Glutamatergic neuron (in vitro differentiated cells): ENCODE measurements at places on chromosomes 1 and 21. TPM values are rescaled to one million over a fixed set of nuclear protein-coding genes. Genes with fewer than 3 reads are reported as not detected.

- H3K4me1 ChIP-seq: peaks cover 3% of the 10 kb centered on the region
- H3K4me3 ChIP-seq: no peak overlapping the region
- DNase-seq: no peak
- peaks cover 1% of the 10 kb centered on the region for H3K36me3 ChIP-seq
These were observed 53.6 kb downstream of the POFUT2 start for GRCh38 chr21:45234127-45234526.

DNA sequence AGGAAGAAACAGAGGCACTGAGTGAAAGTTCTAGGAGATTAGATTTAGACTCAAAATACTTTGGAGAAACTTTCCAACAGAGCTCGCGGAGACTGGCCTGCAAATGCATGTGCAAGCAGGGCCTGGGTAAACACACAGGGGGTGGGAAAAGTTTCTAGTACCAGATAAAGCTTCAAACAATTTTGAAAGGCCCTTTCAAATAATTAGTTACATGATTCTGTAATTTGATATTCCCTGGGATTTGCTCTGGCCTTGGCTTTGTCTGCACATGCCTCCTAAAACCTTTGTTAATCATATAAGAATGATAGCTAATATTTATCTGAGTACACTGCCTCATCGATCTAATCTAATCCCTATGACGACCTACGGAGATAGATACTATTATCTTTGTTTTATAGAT, 31.3 kb downstream of the VTCN1 start:
- peaks cover 7% of the 10 kb centered on the region for H3K4me1 ChIP-seq
- H3K36me3 ChIP-seq: no peaks in the 10 kb centered on the region
- DNase-seq: no peak

DNA sequence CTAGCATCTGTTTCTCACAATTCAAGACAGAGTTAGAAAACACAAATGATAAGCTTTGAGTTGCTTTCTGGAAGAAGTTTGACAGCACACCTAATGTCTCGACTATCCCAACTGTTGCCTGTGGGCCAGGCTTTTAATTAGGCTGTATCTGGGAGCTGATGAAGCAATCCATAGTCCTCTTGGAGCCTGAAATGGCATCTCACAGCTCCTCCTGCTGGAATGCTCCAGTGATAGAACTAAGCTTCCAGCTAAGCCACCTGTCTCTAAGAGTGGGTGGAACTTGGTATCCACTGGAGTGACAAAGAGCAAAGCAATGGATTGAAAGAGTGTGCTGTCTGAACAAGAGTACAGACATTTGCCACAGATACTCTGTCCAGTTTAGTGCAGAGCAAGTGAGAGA, 605.3 kb upstream of the NR5A2 start:
- no peak for DNase-seq
- no peak overlapping the region for H3K27ac ChIP-seq
- H3K4me3 ChIP-seq: no peak overlapping the region
- H3K27me3 ChIP-seq: no peaks in the 10 kb centered on the region
- H3K36me3 ChIP-seq: no peaks in the 10 kb centered on the region

DNA sequence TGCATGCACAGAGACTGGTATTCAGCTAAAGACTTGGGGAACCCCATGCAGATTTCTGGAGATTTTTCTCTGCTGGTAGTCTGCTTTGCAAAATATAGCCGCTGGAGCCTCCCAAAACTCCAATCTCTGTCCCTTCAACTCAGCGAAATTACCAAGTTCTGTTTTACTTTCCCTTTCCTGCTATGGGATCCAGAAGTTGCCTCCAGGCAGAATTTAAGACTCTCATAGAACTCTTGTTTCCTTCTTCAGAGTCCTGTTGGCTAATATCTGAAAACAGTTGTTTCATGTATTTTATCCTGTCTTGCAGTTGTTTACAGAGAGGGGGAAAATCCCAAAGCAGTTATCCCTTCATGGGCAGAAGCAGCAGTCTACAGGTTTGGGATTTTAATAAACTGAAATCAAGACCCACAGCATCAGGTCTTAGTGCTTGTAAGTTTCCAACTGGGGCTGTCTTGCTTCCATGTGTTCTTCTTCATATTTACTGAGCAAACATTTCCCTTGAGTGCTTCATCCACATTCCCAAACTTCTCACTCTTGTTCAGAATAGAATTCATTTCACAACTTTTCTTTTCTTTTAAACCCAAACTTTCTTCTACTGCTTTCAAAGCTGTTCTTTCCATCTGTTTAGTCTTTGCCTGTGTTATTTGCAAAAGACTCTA, 221.3 kb upstream of the DMRTA2 start:
- no peak overlapping the region for H3K27ac ChIP-seq
- no peaks in the 10 kb centered on the region for H3K4me1 ChIP-seq
- no peak overlapping the region for H3K4me3 ChIP-seq
- no peaks in the 10 kb centered on the region for H3K36me3 ChIP-seq
- no peak for DNase-seq

Gene SH2D1B
- total RNA-seq: not detected

Gene PFKL
- total RNA-seq: 48.6 TPM

Gene FGR
- not detected for total RNA-seq
